DMS 273 treated with DMSO at 0.1 percent for 48 hours (cell line): ENCODE measurements at places on chromosomes 7 and 10.

DNA sequence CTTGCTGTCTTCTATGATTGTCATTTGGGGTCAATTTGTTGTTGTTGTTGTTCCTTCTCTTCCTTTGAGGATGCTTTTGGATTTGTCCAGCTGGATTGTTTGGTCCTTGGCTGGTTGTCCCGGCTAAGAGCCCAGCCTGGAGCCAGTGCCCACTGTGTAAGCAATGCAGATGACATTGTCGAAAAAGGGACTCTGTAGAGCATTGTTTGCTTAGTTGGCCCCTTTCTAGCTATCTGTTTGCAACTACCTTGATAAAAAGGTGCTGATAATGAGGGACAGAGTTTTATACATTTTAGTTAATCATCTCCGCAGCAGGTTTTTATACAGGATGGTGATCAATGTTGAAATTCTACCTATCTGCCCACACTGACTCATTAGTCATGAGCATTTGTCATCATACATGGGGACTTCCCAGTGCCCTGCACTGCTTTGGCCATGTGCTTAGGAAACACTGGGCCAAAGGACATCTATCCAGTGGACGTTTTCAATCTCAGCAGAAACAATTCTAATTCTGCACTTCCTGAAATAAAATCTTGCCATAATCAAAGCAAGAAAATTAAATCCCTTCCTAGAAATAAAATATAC is 311.9 kb downstream of the GRM8 start:
- no peak for DNase-seq

GRCh38 chr7:78398081-78398480 is 599.5 kb downstream of the PHTF2 start:
- DNase-seq, result no peak

DNA sequence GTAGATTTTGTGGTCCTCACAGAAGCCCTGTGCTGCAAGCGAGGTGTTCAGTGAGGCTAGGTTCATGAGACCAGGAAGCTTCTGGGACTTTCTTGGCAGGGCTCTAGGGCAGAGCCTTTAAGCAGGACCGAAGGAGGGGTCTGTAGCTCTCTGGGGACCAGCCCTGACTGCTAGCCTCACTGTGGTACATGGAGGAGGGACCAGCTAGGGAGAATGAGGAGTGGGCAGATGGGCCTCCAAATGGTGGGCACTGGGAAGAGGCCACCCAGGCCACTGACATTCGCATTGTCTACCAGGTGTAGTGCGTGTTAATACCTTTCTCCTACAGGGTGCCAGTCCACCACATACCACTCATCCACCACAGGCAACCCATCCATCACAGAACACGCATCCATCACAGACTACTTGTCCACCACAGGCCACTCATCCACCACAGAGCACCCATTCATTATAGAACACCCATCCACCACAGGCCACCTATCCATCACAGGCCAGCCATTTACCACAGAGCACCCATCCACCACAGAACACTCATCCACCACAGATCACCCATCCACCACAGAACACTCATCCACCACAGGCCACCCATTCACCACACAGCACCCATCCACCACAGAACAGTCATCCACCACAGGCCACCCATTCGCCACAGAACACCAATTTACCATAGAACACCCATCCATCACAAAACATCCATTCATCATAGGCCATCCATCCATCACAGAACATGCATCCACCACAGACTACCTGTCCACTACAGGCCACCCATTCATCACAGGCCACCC is 31.6 kb upstream of the ZNF488 start:
- DNase-seq, result no peak

GRCh38 chr7:3975371-3975770 is 674.3 kb downstream of the SDK1 start:
- DNase-seq, result no peak

GRCh38 chr7:64621656-64622055 is 44.3 kb upstream of the ZNF107 start:
- DNase-seq, result no peak

GRCh38 chr10:89640241-89640640 is 4.8 kb downstream of the PANK1 start:
- DNase-seq, result no peak

DNA sequence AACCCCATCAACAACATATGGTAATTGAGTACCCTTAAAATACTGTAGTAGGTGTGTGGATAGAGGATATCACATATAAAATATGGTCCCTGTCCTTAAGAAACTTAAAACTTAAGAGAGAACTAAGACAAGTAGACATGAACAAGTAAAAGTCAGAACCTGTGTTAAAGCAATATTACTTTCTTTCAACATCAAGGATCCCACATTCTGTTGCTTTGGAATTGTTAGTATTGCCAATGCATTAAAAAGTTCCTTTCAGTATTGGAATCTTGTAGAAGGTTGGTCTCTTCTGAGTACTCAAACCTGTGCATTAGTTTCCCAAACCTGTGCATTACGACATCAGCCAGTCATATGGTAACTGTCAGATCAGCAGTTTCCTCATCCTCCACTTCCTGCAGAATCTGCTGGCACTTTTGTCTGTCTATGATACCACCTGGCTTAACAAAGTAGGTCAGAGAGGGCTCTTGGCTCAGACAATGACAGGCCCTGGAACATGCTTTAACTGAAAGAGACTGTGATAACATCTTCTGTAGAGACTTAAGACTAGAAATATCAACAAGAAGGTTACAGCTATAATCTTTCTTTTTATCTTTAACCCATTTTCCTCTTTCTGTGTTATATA is 56.5 kb downstream of the CCDC71L start:
- DNase-seq, result no peak

DNA sequence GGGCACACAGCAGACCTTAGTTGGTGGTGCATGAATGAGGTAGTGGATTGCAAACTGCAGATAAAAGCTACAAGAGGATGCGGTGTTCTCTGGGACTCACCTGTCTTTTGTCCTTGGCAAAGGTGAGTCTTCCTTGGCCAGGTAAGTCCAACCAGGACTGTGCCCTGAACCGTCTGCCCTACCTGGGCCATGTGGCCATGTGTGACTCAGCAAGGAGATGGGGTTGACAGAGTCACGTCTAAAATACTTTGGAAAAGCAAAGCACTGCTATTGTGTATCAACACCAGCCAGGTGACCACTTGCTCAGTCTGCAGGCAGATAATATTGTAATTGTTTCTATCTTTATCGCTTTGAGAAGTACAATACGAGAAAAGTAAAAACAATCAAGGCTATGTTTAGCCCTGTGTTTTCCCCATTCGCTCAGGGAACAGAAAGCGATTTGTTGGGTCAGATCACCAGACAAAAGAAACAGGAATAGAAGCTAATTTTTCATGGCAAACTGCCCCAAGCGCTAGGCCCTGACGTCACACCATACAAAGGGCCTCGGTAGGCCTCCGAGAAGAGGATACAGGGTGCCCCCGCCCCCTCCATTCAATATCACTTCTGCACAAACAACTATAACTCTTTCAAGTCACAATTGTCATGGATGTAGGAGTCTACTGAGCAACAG is 57.3 kb downstream of the FAM53B start:
- DNase-seq, result no peak
